Putamen (tissue), 1 donor: ENCODE measurements at places on chromosomes 2 and 18.

DNA sequence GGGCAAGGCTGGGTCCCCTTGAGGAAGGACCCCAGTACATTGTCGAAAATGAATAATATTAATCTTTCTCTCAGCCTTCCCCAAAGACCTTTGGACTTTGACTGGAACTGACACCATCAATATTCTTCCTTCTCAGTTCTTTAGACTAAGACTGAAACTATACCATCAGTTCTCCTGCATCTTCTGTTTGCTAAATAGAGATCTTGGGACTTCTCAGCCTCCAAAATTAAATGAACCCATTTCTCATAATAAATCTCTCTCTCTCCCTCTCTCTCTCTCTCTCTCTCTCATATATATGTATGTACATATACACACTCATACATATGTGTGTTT is 39.7 kb upstream of the VRK2 start:
- DNase-seq = no peak

DNA sequence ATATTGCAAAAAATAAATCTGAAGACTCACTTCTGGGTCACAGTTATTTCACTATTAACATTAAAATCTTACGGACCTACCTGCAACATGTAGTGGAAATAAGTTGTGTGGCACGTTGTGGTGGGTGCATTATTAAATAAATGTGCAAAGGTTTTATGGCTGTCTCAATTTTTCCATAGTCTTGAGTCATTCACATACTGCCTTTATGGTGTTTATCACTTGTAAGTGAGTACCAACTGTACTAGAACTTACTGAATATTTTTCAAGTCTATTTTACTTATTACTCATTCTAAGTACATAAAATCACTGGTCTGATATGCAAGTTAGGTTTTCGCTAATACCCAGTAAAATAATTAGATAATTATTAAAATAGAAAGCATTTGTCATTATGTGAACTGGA is 47.6 kb upstream of the SLC30A6 start:
- no peak for DNase-seq

- no peak for DNase-seq
These were observed 79.1 kb downstream of the LRRTM4 start for GRCh38 chr2:77443076-77443475.

DNA sequence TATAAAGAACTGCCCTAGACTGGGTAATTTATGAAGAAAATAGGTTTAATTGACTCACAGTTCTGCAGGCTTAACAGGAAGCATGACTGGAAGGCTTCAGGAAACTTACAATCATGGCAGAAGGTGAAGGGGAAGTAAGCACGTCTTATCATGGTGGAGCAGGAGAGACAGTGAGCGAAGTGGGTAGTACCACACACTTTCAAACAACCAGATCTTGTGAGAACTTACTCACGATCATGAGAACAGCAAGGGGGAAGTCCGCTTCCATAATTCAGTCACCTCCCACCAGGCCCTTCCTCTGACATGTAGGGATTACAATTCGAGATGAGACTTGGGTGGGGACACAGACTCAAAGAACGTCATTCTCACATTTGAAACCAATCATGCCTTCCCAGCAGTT is 260.1 kb upstream of the FAM98A start:
- DNase-seq = no peak

DNA sequence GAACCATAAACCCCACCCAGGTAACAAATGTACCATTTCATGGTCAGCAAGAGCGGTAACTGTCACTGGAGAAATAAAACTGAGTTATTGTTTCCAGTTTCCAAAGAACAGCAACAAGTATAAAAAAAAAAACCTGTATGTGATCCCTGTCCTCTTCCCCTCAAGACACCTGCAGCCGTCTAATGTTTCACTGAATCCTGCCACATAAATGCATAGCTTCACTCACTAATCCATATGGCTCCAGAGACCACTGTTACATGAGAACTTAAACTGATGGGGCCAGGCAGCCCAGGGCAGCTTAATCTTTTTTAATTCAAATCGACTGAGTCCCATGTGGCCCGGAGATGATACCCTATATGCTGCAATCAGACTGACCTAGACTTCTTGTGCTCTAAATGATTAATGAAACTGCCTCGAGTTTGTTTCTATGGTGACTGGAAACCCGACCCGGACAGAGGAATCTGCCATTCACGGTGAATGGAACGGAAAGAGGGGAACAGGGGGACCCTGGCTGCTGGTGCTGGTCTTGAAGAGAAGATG is 60.9 kb upstream of the SIX2 start:
- DNase-seq = no peak

DNA sequence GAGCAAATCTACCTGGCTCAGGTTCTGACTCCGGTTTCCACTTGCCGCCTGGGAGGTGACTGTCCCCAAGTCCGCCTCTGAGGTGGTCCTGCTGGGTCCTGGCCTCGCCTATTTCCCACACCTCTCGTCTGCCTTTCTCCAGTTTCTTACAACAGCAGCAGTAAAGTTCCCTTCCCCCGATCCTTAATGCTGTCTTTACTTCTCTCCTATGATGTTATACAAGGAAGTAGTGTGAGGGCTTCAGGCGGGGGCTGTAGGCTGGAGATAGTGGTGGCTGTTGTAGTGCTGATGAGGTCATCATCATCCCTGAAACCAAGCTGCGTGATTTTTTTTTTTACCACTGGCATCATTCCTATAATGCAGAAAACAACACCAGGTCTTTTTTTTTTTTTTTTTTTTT is 18.9 kb downstream of the TGIF1 start:
- no peak for DNase-seq

DNA sequence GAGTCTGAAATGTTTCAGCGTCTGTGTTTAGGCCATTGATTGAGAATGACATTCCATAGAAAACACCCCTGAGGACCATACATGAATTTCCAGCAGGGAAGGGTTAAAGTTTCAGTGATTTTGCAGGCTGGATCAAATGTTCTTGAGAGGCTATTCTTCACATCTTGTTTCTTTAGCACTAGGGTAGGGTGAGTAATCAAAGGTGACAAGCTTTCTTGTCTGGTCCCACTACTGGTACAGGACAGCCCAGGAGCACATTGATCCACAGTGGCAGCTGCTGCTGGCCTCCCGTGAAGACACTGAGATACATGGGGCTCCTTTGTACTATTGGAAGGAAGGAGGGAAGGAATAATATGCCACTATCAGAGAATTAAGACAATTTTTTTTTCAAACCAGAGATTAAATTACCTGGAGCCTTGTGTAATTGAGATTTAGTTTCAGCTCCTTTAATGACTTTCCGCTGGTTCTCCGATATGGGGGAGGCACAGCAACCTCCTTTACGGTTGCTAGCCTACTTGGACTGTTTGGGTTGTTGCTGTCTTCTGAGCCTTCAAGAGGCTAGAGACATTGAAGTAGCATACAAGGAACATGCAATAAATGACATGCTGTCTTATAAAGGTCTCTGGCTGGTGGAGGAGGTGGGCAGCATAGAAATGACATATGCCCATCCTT is 368.9 kb downstream of the SOX11 start:
- DNase-seq = no peak

DNA sequence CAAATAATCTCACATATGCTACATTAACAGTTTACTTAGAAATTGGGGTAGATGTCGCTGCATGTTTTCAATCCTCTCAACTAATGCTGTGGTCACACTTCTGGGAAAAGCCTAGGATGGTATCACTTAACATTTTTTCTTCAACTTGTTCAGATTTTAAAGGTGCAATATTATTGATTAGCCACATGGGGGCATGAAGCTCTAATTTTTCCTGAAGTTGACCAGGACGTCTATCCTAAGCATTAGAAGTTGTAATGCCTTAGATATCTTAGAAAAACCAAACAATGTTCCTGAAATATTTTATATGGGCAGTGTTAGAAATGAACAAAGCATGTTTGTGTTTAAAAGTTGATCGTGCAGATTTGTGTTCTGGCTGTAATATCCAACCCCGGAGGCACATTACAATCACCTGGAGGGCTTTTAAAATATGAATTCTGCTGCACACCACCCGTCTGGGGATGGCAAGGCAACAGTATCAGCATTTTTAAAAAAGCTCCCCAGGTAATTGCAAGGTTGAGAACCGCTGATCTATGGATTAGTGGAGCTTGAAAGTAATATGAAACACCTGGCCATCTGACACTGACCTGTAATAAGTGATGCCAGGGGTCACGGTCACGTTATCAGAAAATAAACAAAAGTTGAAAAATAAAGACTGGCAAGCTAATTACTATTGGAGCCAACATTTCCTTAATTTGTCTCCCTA is 100.5 kb upstream of the LMAN1 start:
- DNase-seq = no peak

GRCh38 chr2:128300151-128301020 is 18.3 kb downstream of the HS6ST1 start:
- DNase-seq = no peak

DNA sequence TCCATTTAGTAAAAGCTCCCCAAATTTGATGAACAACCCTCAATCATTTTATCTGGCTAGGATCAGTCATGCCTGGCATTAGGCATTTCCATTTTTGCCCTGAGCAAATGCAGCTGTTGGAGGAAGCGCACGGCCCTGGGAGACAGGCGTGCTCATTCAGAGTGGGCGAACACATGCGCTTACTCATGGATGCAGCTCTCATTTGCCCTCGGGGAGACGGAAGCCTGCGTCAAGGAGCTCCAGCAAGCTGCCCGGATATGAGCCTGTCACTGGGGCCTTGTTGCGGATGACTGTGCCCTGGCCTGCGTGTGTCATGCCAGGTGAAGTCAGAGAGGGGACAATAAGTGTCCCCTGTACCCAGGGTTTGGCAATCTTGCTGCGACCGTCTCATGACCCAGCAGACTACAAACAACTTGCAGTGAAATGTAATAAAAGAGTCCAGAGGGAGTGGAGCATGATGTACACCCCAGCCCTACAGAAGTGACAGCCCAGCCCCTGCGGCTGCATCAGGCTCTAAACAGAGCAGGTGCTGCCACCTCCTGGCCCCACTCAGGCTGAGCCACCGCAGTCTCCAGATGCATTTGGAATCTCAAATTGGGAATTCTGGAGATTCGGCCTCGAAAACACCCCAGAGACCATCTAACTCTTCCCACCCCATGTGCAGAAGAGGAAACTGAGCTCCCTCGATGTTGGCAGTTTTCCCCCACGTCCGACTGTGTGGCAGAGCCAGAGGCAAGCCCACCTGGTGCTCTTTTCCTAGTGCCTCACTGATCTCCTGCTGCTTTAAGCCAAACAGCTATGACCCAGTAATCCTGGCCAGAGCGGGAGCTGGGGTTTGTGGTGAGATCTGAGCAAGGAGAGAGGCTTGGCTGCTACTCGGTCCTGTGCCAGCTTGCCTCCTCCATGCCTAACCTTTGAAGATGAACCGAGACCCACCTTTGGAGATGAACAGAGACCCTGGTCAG is 105.0 kb upstream of the ALK start:
- peak; percentile 34 for DNase-seq

GRCh38 chr18:58674863-58675472 is 3.7 kb downstream of the MALT1 start:
- DNase-seq = no peak

DNA sequence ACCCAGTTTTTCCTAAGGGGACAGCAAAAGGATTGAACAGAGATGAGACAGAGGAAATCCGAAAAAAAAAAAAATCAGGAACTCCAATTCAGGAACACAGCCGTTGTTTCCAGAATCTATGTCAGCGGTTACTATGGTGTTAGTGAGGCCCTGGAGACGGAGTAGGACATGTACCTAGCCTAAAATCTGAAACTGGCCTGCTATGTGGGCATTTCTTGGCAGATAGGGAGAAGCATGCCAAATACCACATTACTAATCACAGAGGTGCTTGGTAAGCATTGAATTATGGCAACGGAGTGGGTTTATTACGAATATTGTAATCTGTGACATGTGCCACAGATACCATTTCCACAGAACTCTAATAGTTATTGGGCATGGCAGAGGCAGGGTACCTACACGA is 530.6 kb downstream of the CCDC85A start:
- no peak for DNase-seq

GRCh38 chr2:164617466-164617865 is 3.8 kb downstream of the GRB14 start:
- no peak for DNase-seq

- DNase-seq = no peak
These were observed 26.1 kb downstream of the SLC20A1 start for GRCh38 chr2:112671801-112672200.

- peak; percentile 42 for DNase-seq
These were observed 142.4 kb downstream of the NEDD4L start for GRCh38 chr18:58186258-58186948.

DNA sequence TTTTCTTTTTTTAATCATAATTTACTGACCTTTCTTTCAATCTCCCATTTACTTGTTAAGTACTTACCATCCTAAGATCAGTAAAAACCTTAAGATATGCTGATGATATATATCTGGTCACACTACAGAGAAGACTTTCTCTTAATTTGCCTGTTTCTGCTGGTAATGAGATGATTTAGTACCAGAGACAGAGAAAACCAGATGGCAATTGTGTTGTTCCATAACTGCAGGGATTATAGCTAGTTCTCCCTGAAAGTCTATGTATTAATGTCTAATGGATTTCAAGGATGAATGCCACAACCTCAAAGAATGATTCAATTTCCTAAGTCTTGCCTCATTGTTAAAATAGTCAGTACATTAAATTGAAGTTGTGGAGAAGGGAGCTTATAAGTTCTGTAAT is 40.3 kb downstream of the SNTG2 start:
- no peak for DNase-seq

DNA sequence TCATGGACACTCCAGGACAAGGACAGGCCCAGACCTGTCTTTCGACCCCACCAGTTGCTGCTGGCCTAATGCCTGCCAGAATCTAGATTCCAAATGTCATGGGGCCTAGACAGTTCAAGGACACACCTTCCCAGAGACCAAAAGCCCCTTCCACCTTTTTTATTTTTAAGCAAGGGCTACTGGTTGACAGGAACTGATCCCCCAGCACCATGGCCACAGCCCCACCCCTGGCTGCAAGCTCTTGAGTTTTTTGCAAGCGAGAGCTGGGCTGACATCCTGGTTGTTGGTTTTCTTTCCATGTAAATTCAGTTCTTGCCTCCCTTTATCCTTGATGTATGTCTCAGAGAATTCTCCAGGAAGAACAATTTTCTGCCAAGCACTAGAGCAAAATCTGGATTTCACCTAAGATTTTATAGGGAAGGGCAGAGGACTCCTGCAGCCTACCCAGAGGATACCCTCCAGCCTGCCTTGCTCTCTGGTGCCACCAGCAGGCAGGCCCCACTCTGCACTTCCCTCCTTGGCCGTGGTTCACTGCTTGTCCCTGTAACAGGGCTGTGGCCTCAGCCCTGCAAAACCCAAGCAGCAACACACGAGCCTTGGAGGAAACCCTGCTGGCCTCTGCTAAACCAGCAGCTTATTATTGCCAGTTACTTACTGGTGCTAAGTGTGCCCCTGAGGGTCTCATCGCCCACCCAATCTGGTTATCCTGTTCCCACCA is 97.7 kb downstream of the TWIST2 start:
- no peak for DNase-seq
